Activated naive CD4-positive, alpha-beta T cell treated with Interleukin-2 at 50 U/mL for 16 hours (primary cell): ENCODE measurements at places on chromosomes 3 and 15.

- no peak for DNase-seq
These were observed 145.7 kb upstream of the CBLB start for GRCh38 chr3:106014518-106014917.

DNA sequence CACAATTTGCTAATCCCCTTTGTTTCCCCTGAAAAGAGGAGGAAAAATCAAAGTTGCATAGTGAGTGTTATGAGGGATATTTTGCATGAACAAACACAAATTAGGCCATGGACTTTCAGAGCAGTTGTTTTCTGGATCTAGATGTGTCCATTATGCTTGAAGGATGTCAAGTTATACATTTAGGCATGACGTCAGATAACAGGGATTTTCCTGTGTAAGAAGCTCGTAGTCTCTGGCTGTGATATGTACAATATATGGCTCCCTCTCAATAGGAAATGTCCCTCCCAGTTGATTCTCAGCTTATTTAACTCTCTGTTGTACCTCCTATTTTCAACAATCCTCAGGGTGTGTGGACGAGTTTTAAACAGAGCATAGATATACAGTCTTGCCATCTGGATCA is 171.0 kb downstream of the RBMS3 start:
- DNase-seq = no peak

GRCh38 chr3:155079468-155079745 is 712 bp upstream of the MME start:
- no peak for DNase-seq

- no peak for DNase-seq
These were observed 20.9 kb upstream of the LOXL1 start for GRCh38 chr15:73905225-73905827.

DNA sequence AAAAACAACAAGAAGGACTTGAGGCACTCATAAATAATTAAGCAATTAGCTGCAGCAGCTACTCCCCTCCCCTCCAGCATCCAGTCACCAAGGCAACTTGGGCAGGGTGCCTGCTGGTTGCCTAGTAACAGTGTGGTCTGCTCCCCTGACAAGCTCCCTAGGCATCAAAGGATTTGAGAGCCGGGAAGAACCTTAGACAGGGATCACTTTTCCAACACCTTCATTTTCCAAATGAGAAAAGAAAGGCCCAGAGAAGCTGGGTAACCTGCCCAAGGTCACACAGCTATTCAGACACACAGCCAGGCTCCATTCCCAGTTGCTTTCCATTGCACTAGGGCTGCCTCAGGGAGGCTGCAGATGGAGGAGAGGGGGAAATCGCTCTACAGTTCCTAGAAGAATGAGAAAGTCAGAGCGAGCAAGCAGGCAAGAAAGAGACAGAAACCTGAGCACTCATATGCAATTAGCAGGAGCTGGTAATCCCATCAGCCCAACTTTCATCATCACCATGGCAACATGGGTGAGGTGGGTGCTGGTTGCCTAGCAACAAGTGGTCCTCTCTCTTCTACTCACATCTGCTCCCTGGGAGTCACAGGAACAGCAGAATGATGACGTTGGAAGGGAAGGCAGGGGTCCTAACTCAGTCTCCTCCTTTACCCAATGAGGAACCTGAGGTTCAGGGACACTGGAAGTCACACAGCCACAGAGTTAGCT is 3.6 kb upstream of the EIF4E3 start:
- DNase-seq = no peak

- DNase-seq = no peak
These were observed 83.2 kb upstream of the ALDH1L1 start for GRCh38 chr3:126263539-126263938.

- no peak for DNase-seq
These were observed 30.3 kb upstream of the GADL1 start for GRCh38 chr3:30924763-30925162.

DNA sequence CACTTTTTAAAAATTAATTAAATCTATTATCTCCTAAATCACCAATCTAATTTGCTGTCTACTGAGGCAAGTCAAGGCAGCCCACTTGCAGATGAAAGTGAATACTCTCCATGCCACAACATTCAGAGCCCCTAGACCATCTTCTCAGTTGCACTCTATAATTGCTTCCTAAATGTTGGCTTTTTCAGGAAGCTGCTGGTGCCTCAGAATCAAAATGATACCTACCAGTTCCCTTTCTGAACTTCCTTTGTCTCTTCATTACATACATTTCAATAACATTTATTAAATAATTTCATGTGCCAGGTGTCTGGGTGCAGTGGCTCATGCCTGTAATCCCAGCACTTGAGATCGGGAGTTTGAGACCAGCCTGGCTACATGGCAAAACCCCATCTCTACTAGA is 124.1 kb downstream of the SERPINI1 start:
- DNase-seq = no peak
